ENCODE measurements at places on chromosomes 7 and 10. TPM values are rescaled to one million over a fixed set of nuclear protein-coding genes. Genes with fewer than 3 reads are reported as not detected.

Gene EPO
- not detected for total RNA-seq

Gene HOXA10
- total RNA-seq = 0.28 TPM

Gene MTERF1
- 16.7 TPM for total RNA-seq

Gene HMX2
- total RNA-seq = not detected

Gene ANK3
- total RNA-seq = 1.8 TPM

Gene ENKUR
- total RNA-seq = not detected

Gene ZNF239
- total RNA-seq = 12.7 TPM

Gene NEUROD6
- not detected for total RNA-seq

Data from IMR-90 (cell line).